ENCODE measurements at places on chromosomes 5 and 9.

- no peak for DNase-seq
Observed at GRCh38 chr5:11770310-11770709, 133.9 kb downstream of the CTNND2 start.

GRCh38 chr9:101530076-101530711, 3.5 kb upstream of the RNF20 start:
- no peak for DNase-seq

GRCh38 chr5:89735082-89735481, 674.5 kb downstream of the CETN3 start:
- no peak for DNase-seq

DNA sequence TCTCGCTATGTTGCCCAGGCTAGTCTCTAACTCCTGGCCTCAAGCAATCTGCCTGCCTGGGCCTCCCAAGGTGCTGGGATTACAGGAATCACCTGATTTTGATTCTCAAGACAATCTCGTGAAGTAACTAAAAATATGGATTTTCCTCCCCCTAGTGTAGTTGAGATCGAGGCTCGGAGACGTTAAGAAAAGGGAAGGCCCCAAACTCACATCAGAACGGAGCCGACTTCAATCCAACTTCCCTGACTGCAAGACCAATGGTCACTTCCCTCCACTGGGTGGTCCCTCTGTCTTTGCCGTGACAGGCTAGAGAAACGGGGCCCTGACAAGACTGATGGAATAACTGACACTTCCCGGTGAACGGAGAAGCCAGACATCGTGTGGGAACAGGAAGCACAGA, 28.3 kb downstream of the BARHL1 start:
- no peak for DNase-seq

- DNase-seq, result no peak
Observed at GRCh38 chr9:4068449-4068848, 231.4 kb downstream of the GLIS3 start.

DNA sequence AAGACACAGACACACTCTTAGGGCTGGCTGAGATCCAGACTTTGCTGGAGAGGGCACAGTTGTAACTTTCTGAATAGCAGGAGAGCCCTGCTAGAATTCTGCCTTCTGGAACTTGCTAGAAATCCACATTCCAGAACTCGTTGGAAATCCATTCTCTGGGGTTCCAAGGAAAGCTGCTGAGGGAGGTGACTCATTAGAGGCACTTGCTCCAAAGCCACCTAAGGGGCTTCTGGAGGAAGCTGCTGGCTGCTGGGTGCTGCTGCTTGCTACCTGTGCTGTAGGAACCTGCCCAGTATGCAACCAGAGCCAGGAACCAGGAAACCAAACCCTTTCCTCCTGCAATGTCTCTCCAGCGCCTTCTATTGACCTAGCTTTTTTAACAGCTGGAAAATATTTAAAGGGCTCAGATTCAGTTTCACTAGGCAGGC, 4.1 kb upstream of the TLE4 start:
- DNase-seq, result no peak

GRCh38 chr5:116281309-116281708, 196.5 kb downstream of the COMMD10 start:
- DNase-seq, result no peak
